T-helper 2 cell treated with Interferon-gamma antibody and Interleukin-4, amounts not matched to agents 5 μg/mL and 100 μg/mL, for 36 hours (primary cell): ENCODE measurements at places on chromosomes 11 and 22.

GRCh38 chr11:125224391-125225021, 60.0 kb downstream of the PKNOX2 start:
- DNase-seq = no peak

GRCh38 chr22:24214467-24215285, 30.2 kb downstream of the GGT5 start:
- DNase-seq = no peak

DNA sequence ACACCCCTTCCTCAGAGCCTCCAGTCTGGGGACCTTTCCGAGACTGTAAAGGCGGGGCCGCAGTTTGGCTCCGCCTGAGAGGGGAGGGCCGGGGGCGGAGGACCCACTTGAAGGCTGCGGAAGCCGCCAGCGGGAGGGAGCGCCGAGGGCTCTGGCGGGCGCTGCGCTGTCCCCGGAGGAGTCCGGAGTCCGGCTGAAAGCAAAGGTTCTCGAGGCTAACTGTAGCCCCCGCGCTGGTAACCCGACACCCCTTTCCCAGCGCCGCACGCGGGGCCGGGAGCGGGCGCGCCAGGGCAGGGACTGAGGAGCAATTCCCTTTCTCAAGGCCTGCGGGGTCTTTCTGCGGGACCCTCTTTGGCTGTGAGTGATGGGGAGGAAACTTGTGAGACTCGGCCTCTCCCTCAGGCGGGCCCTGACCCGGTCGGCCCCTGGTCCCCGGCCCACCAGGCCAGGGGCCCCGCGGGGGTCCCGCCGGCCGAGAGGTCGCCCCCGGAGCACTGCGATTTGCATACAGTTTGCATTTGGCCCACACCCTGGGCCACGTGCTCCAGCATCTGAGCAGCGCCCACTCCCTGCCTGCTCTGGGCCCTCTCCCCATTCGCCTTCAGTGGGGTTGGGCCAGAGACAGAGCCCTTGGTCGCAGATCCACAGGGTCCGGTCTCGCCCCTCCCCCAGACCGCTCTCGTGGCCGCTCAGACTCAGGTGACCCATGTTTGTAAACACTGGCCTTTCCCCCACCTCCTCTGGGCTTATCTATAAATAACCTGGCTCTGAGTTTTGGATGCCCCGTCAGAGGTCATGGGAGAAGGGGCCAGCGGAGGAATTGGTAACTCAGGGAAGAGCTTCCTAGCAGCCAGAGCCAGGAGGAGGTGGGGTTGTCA, 519 bp upstream of the ART5 start:
- DNase-seq = peak; percentile 63

GRCh38 chr11:70771099-70771885, 373.0 kb downstream of the CTTN start:
- no peak for DNase-seq

DNA sequence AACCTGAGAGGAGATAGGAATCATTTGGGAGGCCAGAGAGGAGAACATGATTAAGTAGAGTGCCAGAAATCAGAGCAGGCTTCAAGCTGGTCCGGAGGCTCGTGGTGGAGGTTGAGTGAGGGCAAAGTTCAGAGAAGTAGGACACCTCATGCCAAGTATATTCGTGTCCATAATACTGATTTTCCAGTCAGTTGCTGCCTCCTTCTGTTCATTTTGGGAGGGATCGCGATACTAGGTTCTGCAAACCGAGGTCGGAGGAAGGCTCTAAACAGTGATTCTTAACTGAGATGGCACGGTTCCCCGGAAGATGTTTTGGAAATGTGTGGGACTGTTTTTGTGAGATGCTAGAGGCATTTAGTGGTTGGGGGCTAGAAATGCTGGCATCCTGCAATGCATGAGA, 13.6 kb upstream of the CD3E start:
- DNase-seq = peak; percentile 37

GRCh38 chr11:48013269-48013901, 33.0 kb downstream of the PTPRJ start:
- DNase-seq = peak; percentile 69

DNA sequence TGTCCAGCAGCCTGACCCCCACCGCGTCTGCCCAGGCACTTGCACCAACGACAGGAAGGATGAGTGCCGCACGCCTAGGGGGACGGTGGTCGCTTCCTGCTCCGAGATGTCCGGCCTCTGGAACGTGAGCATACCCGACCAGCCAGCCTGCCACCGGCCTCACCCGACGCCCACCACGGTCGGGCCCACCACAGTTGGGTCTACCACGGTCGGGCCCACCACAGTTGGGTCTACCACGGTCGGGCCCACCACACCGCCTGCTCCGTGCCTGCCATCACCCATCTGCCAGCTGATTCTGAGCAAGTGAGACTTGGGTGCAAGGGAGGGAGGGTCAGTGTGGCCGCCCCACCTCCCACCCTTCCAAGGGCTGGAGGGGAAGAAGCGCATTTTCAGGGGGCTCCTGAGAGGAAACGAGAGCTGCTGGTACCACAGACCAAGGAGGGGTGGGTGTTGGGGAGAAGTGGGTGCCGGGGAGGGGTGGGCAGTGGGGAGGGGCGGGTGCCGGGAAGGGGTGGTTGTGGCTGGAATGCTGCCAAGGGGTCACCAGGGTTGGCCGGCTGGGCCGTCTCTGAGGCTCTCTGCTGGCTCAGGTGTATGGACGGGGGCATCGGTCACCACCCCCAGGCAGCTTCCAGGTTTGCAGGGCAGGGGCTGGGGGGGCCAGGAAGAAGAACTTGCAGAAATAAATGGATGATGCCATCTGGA, 27.7 kb upstream of the MUC5B start:
- no peak for DNase-seq

GRCh38 chr11:121651257-121651605, 198.5 kb upstream of the SORL1-AS1 start:
- DNase-seq = no peak

GRCh38 chr11:15341587-15341986, 226.9 kb downstream of the INSC start:
- no peak for DNase-seq

GRCh38 chr11:67303132-67303834, at the start of gene SSH3:
Gene SSH3, plus strand, starts transcription at chr11:67303530. Its CDS starts 96 bp downstream, at chr11:67303626.
- DNase-seq = peak; percentile 47

DNA sequence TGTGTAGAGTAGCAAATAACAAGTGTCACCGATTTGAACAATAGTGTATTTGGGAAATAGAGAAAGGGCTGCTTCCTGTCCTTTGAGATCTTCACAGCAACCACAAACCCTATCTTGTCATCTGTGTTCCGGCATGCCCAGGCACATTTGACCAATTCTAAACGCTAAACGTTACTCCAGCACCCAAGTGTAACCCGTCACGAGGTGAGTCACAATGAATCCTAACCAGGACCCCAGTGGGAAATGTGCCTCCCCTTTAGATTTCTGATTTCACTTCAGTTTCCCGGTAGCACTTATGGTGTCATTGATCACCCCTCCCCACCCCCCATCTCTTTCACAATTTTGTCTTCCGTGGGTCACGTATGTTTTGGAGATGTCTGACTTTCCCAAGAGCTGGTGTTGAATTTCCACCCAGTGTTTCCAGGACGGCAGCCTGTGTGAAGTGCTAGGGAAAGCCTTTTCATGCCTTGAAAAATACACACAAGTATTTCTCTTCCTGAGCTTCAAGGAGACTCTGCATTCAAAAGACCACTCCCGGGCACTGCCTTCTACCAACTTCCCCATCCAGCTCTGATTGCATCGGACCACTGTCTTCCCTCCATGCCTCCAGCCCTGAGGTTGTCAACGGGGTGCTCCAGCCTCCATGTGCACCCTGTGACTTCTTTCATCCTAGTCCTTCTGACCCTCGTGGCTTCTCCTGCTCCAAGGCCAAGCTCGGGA, 10.5 kb upstream of the C11orf24 start:
- peak; percentile 67 for DNase-seq

GRCh38 chr11:30260813-30261212, 30.0 kb downstream of the FSHB start:
- no peak for DNase-seq

GRCh38 chr11:129141748-129142523, 50.2 kb downstream of the ARHGAP32 start:
- no peak for DNase-seq
